Left lung (tissue), 14 donors: ENCODE measurements at places on chromosomes 2 and 18. TPM values are rescaled to one million over a fixed set of nuclear protein-coding genes. Genes with fewer than 3 reads are reported as not detected.
A peak's percentile ranks its signal among the peaks of the same experiment; 100 is the strongest.

DNA sequence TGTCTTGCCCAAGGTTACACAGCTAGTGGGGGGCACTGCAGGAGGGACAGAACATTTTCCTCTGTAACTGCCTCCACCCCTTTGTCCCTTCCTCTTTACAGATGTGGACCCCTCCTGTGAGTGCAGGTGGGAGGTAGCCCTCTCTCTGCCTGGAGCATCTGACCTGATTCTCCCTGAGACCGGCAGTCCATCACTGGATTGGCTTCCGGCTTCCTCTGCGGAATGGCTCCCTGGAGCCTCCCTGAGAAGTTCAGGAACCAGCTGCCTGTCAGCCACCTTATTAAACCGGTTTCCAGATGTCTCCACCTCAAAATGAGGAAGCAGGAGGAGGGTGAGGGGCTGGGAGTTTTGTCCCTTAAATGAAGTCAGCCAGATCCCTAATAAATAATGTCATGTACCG, 67.3 kb upstream of the TNP1 start:
- DNase-seq, result no peak

ZFP36L2 gene
- polyA plus RNA-seq, result 97.7 TPM

- DNase-seq, result no peak
Observed at GRCh38 chr2:160305081-160305750, 105.1 kb upstream of the ITGB6 start.

DNA sequence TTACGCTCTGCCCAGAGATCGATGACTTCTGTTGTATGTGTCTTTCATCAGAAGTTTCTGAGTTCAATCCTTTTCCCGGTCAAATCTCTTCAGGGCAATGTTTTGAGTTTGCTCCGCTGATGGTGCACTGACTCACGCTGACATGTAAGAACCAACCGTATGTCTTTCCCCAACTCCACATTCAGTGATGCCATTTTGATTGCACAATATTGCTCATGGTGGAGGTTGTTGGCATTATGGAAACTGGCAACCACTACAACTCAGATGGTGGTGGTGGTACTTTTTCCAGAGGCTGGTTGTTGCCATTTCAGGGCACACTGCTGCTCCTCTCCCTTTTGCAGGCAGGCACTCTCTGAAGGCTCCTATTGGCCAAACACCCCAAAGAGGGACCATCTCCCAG, 751.5 kb downstream of the DCDC2C start:
- no peak for DNase-seq

GRCh38 chr2:18750672-18751554, 161.5 kb upstream of the NT5C1B start:
- DNase-seq, result no peak

DNA sequence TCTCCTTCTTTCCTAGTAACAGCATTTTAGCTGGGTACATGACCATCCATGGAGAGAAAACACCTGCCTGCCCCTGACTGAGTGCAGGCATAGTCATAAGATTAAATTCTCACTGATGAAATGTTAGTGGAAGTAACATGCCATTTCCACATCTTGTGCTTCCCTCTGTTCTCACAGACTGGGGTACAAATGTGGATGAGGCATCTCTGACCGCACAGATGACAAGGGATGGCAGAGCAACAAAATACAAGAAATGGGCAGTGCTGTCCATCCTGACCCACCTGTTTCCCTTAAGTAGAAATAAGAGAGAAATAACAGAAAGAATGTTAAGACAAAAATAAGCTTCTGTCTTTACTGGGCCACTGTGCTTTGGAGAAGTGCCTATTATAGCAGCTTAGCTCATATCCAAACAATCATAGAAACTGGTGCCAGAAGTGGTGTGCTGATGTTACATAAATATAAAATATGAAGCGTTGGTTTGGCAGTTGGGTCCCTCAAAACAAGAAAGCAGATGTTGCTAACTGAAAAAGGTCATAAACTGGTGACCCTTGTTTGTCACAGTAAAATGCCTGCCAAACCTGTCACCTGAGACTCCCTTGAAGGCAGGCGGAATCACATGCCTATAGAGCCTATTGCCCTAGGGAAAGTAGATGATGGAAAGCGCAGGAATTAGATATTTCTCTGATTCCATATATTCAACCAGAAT, 72.4 kb upstream of the CCDC150 start:
- peak; percentile 73 for DNase-seq

DNA sequence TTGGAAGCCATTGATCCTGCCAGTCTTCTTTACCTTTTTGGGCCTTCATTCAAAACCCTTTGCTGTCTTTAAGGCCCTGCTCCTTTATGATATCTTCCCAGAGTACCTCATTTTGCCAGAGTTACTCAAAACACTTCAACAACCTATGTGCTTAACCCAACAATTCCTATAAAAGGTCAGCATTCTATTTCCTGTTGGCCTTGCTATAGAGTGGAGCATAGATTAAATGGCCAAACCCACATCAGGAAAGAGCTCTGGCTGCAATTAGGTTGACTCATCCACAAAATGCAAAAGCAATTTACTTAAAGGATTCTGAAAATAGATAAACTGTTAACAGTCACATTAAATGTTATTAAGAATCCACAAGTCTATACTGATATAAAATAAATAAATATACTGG, 21.2 kb downstream of the MRPL33 start:
- no peak for DNase-seq

- DNase-seq, result no peak
Observed at GRCh38 chr18:53772293-53772692, 452.2 kb downstream of the MBD2 start.

DNA sequence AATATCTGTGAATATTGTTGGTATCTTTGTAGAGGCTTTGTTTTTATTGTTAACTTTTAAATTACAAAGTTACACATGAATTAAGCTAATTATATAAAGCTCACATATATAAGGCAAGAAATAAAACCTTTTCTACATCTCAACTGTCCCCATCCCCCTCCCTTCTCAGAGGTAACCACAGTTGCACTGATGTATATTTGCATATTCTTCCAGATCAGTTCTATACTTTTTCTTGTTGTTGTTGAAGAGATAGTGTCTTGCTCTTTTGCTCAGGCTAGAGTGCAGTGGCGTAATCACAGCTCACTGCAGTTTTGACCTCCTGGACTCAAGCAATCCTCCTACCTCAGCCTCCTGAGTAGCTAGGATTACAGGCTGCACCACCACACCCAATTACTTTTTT, 36.0 kb upstream of the CDC42EP3 start:
- no peak for DNase-seq

DSG1 gene
- not detected for polyA plus RNA-seq

NT5C1B gene
- polyA plus RNA-seq, result 1.2 TPM

DNA sequence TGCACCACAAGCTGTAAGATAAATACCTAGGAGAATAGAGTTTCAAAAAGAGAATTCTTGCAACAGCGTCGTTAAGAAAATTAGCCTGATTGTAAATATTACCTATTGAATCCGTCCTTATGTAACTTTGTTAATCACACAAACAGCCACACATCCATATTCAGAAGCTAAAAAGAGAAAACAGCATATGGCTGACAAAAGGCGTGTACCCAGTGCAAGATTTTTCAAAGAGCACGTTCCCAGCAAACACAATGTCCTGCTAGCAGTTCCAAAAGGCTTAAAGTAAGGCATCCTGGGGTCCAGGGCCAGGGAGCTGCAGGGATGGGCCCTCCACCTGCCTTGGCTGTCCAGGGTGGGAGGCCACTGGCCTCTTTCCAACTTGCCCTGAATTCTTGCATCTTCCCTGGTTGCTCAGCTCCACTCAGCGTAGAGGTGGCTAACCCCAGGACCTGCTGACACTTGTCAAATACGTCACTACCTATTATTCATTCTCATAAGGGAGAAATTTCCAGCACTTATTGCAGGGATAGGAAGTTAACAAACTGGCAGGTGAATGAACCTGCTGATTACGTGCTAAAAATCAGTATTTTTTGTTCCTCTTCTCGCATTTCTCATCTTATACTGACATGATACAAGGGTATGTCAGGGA, 102.1 kb upstream of the NEDD4L start:
- no peak for DNase-seq

VAMP5 gene
- 55.8 TPM for polyA plus RNA-seq

CCDC85A gene
- polyA plus RNA-seq, result 2.6 TPM

DNA sequence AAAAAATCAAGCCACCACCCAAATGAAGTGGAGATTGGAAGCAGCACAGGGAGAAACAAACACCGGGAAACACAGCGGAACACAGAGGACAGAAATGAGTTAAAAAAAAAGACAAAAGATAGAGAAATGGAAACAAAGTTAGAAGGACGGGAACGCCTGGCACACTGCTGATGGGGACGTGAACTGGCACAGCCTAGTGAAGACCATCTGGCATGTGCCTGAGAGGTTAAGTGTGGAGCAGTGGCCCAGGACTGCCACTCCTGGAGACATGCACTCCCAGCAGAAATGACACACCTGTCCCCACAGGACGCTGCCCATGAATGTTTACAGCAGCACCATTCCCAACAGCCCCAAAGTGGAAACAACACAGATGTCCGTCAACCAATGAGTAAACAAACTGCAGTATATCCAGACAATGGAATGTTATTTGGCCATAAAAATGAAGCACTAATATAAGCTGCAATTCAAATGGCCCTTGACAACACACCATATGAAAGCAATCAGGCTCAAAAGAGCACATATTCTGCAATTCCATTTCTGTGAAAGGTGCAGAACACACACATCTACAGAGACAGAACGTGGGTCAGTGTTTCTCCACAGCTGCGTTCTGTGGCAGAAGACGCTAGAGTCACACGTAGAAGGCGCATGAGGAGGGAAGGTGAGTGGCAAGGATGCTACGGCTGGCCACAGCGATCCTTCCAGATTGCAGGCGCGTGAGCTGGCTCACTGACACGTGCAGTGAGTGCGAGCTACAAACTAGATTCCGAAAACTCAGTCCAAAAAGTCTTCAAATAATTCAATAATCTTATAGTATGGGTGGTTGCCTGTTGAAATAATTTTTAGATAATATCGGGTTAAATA, 24.6 kb downstream of the THAP4 start:
- no peak for DNase-seq

GRCh38 chr2:133570542-133570941, 2.3 kb upstream of the NCKAP5 start:
- no peak for DNase-seq

GRCh38 chr2:218895326-218895725, 14.7 kb downstream of the WNT10A start:
- no peak for DNase-seq

TUBA4B gene
- 6.0 TPM for polyA plus RNA-seq

DNA sequence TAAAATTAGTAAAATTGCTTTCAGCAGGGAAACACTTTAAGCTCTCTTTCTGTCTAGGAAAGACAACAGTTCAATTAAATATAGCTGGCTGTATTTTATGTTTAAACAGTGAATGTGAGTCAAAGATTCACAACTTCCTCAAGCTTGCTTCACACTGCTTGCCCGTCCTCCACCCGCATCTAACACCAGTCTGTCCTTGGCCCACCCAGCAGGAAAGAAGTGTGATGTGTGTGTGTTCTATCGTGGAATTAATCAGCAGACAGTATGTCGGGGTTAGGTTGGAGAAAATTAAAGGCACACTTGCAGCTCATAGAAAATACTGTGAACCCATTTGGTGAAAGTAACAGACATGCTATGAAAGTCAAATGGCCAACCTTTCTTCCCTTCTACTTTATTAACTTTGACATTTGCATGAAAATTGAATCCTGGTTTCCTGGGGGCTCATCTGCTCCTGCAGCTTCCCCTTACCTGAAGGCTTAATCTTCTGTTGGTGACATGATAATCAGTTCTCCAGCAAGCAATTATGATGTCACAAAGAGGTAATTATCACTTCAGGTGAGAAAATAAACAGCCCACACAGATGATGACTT, 182.0 kb downstream of the UXS1 start:
- DNase-seq, result no peak

GRCh38 chr2:223945755-223946154, 620 bp upstream of the WDFY1 start:
- DNase-seq, result no peak

DNA sequence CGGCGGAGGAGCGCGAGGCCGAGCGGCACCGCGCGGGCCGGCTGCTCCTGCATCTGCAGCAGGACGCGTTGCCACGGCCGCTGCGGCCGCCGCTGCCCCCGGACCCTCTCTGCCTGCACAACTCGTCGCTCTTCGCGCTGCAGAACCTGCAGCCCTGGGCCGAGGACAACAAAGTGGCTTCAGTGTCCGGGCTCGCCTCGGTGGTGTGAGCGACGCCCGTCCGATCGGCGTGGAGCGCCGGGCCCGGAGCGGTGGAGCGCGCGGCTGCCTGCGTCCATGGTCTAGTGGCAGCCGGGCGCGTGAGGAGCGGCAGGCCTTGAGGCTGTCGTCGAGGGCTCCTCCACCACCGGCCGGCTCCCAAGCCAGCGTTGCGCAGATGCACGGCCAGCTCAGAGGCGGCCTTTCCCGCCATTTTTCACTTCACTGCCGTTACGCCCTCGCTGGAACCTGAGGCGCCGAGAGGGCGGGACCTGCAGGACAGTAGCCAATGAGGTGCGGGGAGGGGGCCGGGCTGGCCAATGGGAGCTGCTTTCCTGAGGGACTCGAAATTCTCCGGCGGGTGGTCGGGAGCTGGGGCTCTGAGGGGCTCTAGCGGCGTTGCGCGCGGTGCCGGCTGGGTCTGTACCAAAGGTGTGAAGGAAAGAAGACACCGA, 1.9 kb downstream of the TLX2 start:
- DNase-seq, result no peak

RNU2-63P gene
- polyA plus RNA-seq, result not detected
